ENCODE measurements at places on chromosomes 12 and 14.

DNA sequence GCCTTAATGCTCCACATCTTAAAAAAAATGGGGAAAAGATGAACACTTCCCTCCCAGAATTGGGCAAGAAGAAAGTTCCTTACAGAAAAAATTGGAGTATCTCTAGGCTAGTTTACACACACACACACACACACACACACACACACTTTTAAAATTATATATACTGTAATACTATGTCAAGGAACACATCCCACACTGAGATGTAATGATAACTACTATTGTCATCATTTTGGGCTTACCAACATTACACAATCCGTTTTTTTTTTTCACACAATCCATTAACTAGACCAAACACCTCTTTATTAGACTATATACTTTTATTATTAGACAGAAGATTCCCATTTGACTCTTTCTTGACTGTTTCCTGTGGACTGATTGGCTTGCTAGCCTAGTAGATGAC is 2.5 kb downstream of the LTBR start:
- no peak for DNase-seq

- DNase-seq = no peak
Observed at GRCh38 chr12:633731-634130, 29.5 kb downstream of the NINJ2 start.

DNA sequence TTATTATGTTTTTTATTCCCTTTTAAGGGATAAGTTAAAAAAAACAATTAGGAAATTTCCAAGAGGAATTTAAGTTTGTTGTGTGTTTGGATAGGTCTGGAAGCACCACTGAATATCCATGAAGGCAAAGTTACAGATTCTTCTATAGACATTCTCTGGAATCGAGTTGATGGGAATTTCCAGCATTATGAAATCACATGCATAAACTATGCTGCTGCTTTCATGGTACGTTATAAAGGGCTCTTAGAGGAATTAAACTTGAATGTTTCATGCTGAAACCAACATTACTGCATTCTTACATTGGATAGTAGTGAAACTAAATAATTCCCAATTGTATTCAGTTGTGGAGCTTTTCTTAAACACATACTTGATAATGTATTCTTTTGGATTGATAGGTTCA is 21.5 kb upstream of the PTPRQ start:
- DNase-seq = no peak

GRCh38 chr12:129617849-129618248 is 286.0 kb downstream of the TMEM132D start:
- DNase-seq = no peak

- DNase-seq = no peak
Observed at GRCh38 chr12:46131732-46132469, 136.9 kb downstream of the SLC38A1 start.

GRCh38 chr14:105862581-105863239 is 336.3 kb downstream of the TMEM121 start:
- DNase-seq = no peak

DNA sequence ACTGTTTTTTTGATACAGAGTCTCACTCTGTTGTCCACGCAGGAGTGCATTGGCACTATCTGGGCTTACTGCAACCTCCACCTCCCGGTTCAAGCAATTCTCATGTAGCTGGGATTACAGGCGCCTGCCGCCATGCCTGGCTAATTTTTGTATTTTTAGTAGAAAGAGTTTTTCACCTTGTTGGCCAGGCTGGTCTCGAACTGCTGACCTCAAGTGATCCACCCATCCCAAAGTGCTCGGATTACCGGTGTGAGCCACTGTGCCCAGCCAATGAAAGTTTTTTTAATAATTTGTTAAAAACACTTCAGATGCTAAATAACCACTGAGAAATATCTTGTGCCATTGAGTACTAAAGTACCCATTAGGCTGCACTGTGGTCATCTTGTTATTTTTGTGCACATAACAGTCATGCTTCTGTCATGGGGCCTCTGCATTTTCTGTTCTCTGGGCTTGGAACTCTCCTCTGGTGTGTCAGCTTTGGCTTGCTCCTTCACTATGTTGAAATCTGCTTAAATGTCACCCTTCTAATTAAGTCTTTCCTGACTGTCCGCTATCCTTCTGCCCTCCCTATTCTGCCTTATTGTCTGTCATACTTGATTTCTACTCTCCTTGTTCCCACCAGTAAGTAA is 105.1 kb downstream of the KTN1 start:
- peak; percentile 5 for DNase-seq

GRCh38 chr14:96194262-96194656 is 10.4 kb upstream of the BDKRB2 start:
- no peak for DNase-seq

DNA sequence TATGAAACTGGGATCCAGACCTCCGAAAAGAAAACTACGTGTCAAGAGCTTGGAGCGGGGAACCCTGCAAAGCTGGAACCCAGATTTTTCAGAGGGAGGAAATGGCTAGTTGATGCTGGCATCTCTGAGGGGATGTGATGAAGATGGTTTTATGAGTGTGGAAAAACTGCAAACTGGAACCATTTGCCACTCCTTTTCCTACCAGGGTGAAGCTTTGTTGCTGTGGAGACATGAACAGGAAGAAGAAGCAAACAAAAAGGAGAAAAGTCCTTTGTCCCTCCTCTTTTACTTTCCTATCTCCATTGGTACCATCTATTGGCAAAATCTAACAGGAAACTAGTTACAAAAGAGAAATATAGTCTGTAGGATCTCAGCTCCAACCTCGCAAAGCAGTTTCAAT is 39.2 kb downstream of the CDK17 start:
- DNase-seq = no peak

GRCh38 chr14:68172627-68173026 is 353.0 kb downstream of the RAD51B start:
- no peak for DNase-seq

- DNase-seq = no peak
Observed at GRCh38 chr14:53004976-53005375, 54.1 kb upstream of the FERMT2 start.

GRCh38 chr14:53670701-53671100 is 285.9 kb downstream of the BMP4 start:
- no peak for DNase-seq

DNA sequence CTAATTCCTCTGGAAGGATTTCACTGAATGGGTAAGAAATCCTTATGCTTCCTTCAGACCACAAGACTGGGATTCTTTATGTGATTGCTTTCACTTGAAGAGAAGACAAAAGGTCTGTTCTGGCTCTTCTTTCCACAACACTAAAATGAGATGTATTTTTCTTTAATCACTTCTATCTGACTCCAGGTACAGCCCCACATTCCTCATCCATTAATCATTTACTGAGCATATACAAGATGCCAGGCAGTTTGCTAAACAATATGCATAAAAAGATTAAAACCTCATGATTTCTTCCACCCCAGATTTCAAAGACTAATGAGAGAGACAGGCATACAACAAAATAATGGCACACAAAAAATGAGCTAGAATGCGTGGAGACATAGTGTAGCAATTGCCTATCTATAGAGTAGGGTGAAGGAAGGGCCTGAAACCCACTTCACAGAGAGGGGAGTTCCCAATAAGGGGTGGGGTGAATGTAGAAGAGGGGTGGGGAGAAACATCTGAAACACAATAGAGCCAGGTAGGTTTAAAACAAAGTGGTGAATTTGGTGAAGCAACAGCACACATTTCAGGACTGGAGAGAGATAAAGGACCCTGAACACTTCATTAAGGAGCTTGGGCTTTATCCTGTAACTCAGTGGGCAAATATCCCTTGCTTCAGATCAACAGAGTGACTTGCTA is 65.1 kb upstream of the PRB2 start:
- DNase-seq = no peak

DNA sequence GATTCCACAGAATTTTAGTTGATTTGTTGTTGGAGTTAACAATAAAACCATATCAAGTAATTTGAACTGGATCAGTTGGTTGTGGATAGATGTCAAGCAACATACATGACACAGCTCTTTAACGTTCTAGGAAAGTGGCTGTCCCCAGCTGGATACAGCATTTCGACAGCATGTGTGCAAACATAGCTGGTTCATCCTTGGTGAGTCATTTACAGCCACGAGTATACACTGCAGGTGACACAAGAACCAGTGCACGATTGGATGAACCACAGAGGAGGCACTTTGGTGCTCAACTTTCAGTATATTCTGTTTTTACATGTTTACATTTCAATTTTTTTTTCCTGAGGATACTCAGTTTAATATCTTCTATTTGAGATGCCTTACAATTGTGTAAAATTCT is 242.4 kb downstream of the TMEM117 start:
- DNase-seq = no peak

DNA sequence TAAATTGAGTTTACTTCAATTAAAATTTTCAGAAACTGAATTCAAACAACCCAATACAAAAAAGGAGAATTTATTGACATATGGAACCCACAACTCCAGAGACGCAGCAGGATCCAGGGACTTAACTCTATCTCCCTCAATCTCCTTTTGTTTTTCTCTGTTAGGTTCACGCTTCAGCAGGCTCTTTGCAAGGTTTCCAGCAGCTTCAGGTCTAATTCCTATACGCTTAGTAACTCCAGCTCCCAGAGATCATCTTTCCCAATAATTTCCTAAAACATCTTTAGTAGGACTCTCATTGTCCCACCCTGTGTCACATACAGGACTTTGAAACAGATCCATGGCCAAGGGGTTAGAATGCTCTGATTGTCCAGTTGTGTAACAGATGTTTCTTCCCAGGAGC is 175.2 kb downstream of the RMST start:
- DNase-seq = no peak

DNA sequence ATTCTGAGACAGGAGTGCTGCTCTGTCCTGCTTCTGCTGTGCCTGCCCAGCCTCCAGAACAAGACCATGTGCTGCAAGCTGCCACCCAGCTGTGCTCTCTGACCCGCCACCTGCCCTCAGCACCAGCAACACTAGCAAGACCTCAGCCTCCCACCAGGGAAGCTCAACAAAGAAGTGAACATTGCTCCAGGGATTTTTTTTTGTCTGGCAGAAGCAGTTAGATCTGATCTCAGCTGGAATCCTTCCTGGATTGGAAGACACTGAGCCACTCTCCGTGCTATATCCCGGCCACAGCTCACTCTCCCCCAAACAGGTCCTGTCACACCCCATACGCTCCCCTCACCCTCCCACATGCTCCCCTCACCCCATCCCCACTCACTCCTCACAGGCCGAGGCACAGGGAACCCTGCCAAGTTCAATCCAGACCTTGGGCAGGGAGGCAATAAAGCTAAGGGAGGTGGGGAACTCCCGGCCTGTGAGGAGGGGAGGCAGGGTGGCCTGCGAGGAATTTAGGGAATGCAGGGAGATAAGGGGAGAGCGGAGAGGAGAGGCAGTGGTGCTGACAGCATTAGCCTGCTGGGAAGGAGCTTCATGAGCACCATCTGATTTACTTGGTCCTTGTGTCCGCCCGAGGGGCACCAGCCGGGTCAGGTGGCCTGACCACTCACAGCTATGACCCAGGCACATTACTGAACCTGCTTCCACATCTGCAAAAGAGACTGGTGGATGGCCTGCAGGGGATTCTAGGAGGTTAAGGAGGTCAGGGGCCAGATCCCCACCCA is 29.7 kb downstream of the CCDC85C start:
- DNase-seq = no peak

GRCh38 chr12:57048423-57049118 is 1.4 kb downstream of the MYO1A start:
- no peak for DNase-seq

GRCh38 chr14:105487449-105487985 is 831 bp downstream of the CRIP1 start:
- DNase-seq = peak; percentile 73

DNA sequence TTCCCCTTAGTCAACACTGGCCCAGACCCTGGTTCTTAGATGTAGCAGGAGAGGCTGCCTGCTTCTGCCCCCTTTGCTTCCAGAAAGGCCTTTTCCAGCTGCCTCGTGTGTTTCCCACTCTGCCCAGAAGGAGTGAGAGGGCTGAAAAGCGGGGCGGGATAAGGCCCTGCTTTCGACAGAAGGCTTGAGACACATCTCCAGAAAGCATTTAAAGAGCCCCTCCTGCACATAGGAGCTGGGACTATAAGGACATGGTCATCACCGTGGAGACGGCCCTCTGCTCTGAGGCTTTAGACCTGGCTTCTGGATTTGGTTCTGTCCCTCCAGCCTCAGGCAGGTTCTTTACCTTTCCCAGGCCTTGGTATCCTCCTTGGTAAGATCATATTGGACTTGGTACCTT is 11.9 kb downstream of the CALM1 start:
- DNase-seq = no peak

DNA sequence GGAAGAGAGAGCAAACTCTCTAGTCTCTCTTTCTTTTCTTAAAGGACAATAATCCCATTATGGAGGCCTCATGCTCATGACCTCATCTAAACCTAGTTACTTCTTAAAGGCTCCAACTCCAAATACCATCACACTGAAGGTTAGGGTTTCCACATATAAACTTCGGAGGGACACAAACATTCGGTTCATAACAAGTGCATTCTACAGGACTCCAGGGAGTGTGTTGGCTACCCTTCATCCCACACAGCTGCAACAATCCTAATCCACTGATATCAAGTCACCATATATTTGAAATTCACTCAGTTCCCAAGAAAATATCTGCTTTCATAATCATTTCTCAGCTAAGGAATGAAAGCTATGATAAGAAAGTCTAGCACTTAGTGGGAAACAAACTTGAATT is 265.9 kb upstream of the PLEKHG7 start:
- DNase-seq = no peak

DNA sequence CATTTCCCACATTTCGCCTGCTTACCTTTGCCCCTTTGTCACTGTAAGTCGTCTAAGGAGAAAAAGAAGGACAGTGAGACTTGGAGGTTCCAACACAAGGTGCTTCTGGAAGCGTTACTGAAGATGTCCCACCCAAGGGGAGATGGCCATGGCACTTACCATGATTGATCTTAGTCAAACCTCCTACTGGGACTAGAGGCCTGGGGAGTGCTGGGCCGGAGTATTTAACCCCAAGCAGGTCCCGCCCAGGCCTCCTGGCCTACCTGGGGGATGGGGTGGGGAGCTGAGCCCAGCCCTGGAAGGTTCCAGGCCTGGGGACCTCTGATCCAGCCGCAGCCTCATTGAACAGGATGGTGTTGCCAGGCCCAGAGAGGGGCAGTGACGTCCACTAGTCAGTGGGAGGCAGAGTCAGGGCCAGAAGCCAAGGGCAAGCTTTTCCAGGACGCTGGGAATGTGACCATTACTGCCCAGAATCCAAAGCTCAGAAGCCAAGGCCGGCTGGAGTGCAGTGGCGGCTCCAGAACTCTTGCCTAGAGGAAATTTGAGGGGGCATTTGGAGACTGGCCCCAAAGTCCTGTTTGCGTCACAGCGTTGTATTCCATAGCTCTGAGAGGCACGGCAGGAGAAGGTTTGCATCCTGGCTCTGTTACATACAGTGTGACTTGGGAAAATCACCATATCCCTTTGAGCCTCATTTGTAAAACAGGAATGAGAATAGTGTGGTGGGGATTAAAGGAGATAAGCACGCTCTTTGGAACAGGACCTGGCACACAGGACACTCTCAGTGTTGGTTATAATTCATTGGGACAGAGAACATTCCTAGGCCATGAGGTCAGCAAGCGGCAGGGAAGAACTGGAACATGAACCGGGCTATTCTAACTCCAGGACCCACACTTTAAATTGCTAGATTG is at the start of gene HPD:
Gene HPD, minus strand, starts transcription at position 198 of the 911 bp plus-strand sequence. Its CDS starts 36 bp downstream, at position 162.
- no peak for DNase-seq

GRCh38 chr14:81330619-81331122 is 69.5 kb downstream of the STON2 start:
- DNase-seq = no peak

Data from suppressor macrophage (primary cell).